ENCODE measurements at places on chromosomes 1 and 21. TPM values are rescaled to one million over a fixed set of nuclear protein-coding genes. Genes with fewer than 3 reads are reported as not detected.

Gene RIIAD1
- total RNA-seq, result not detected

Gene SYT2
- not detected for total RNA-seq

Gene KIF2C
- total RNA-seq, result 16.7 TPM

Gene S100A8
- not detected for total RNA-seq

Gene CHTOP
- 35.5 TPM for total RNA-seq

Gene ITLN2
- total RNA-seq, result not detected

Gene NTMT2
- total RNA-seq, result not detected

Gene LCE1E
- not detected for total RNA-seq

Gene LCE6A
- total RNA-seq, result not detected

Gene TNFRSF4
- total RNA-seq, result 3.6 TPM

Gene OR10Z1
- total RNA-seq, result not detected

Gene CLCA4
- total RNA-seq, result not detected

Gene MRPL39
- 32.7 TPM for total RNA-seq
